ENCODE measurements at places on chromosomes 12 and 14.

DNA sequence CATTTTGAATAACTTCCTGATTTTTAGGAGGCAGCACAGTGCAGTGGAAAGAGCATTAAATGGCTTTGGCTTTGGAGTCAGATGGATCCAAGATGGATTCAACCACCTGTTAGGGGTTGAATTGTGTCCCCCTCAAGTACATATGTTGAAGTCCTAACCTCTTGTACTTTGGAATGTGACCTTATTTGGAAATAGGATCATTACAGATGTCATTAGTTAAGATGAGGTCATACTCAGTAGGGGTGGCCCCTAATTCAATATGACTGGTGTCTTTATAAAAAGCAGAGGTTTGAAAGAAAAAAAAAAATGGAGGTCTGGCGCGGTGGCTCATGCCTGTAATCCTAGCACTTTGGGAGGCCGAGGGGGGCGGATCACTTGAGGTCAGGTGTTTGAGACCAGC lies 18.8 kb downstream of the ATP5MC2 start:
- no peak for DNase-seq

DNA sequence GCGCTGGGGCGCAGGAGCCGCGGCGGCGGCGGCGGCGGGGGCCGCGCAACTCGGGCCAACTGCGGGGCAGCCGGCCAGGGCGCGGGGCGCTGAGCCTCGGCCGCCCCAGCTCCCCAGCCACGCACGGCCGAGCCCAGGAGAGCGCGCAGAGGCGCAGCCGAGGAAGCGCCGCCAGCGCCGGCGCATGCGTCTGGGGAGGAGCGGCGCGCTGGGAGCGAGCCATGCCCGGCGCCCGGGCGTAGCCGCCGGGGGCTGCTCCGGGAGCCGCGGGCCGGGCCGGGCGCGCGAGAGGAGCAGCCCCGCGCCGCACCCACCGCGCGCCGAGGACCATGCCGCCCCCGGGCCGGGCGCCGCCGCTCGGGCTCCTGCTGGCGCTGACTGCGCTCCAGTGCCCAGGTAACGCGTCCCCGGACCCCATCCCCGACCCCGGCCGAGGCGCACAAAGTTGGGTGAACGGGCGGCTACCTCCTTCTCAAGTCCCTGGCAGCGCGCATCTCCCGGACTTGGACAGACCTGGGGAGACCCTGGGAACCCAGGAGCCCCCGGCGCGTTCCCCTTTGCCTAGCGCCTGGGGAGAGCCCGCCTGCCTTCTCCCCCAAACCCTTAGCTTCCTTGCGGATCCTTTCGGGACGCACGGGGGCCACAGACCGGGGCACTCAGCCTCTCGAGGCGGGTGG lies 121.4 kb downstream of the AACS start:
- no peak for DNase-seq

GRCh38 chr12:69687390-69687789 lies 11.7 kb downstream of the BEST3 start:
- DNase-seq: no peak

GRCh38 chr12:103503546-103504480 lies 8.0 kb upstream of the C12orf42 start:
- peak; percentile 29 for DNase-seq

DNA sequence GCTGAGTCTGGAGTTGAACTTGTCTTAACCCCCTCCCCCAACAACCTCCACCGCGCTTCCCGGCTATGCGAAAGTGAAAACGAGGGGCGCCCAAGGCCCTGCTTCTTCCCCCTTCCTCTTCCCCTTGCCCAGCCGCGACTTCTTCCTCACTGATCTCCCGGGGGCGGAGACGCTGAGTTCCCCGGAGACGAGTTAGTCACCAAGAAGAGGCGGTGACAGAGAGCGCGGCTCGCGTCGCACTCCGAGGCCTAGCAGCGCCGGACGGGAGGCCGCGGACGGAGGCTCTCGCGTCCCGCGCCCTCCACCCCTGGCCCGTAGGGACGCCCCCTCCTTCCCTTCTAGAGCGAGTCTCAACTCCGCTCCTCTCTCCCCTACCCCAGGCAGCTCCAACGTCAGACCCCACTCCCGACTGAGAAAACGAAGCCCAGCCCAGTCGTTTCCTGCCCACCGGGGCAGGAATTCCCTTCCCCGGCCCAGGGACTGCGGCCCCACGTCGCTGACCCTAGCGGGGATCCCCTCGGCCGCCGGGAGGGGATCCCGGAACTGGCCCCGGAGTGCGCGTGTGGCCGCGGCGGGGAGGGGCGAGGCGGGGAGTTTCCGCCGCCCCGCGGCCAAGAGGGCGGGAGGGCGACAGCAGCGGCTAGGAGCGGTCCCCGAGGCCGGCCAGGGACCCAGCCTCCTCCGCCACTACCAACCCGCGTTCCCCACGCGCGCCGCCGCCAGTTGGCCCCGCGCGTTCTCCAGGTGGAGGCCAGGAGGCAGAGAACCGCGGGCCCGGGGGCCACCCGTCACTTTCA lies 1.4 kb downstream of the BAZ1A start:
- peak; percentile 67 for DNase-seq

GRCh38 chr12:67382241-67382871 lies 113.2 kb downstream of the CAND1 start:
- DNase-seq: no peak

- DNase-seq: no peak
These were observed 4.5 kb downstream of the EDDM3A start for GRCh38 chr14:20750194-20750593.

- no peak for DNase-seq
These were observed 35.7 kb downstream of the RAB21 start for GRCh38 chr12:71790331-71790730.

DNA sequence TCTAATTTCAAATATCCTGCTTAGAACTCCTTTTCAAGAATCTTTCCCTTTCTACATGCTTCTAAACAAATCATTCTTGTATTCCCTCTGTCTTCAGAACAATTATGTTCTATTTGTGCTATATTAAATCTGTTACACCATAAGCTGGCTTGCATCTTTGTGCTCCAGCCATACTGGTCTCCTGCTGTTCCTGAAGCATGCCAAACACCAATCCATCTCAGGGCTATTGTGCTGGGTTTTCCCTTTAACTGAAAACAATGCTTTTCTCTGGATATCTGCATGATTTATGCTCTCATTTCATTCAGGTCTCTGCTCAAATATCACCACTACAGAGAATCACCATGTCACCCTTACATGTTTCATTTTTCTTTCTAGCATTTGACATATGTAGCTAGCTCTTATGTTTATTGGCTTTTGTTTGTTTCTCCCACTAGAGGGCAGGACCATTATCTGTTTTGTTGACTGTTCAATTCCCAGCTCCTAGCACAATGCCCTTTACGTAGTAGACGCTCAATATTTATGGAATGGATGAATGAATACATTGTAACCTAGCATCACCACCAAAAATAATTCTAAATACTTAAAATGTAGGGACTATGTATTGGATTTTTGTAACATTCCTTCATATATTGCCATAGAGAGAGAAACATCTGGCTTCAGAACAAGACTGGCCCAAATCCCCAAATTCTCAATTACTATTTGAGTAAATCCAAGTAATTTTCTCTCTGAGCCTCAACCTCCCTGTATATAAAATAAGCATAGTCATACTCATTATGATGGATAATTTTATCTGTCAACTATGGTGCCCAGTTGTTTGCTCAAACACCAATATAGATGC lies 302.0 kb upstream of the SYT1 start:
- no peak for DNase-seq

- DNase-seq: no peak
These were observed 8.1 kb downstream of the VPS37B start for GRCh38 chr12:122887819-122888212.

GRCh38 chr14:102580550-102581110 lies 11.8 kb upstream of the RCOR1 start:
- no peak for DNase-seq

- DNase-seq: no peak
These were observed 33.8 kb upstream of the SMUG1 start for GRCh38 chr12:54222609-54223008.

DNA sequence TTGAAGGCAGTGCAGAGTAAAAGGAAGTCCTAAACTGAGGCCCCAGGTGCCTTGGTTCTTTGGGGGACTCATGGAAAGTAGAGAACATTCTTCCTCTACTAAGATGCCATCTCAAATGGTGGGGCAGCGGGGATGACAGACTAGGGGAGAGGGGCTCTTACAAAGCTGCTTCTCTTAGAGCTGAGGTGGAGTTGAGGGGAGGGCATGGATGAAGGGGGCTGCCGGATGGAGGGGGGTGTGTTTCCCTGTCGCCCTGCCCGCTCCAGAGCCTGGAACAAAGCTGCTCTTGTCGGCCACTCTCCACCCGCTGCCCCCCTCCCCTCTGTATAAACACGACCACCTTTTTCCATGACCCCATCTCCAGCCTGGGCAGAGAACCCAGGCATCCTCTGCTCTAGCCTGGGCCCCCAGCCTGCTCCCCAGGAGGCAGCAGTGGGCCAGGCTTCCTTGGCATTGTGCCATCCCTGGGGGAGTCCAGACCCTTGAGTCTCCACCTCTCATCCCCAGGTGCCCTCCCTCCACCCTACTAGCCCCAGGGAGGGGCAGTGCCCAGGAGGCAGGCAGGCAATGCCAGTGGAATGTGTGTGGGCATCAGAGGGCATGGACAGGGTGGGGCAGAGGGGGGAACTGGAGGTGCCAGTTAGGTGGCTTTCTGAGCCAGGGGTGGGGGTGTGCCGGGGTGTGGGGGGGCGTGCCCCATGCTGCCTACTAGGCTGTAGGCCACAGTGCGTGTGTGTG lies 1.7 kb downstream of the RARG start:
- DNase-seq: no peak

DNA sequence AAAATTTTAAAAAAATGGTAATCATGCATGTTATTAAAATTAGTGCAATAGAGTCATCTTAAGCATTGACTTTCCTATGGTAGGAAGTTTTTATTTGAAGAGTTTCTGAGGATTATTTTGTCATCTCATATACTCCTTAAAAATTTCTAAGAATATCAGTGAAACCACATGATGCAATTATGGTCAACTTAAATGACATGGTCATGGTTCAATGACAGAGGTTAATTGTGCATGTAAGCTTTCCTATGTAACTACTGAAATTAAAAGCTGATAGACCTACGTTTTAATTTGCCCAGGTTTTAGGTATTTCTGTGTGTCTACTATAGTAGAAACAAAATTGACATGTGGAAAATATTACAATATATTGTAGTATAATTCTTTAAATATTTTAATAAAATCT lies 21.0 kb upstream of the LMO3 start:
- no peak for DNase-seq

DNA sequence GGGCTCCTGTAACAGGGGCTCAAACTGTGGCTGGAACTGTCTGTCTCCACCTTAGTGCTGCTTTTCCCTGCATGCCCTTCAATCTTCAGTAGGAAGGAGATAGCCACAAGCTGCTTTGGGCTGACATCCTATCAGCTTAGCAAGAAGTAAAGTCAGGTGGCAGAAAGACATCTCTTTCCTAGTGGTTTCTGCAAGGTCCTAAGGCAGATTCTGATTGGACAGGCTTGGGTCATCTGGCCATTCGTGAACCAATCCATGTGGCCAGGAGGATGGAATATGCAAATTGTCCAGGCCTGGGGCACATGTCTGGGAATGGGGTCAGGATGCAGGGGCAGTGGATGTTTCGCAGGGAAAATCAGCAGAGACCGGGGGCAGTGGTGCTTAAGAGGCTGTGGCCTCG lies 5.2 kb downstream of the RITA1 start:
- no peak for DNase-seq

GRCh38 chr12:70918321-70918720 lies 2.2 kb downstream of the PTPRR start:
- no peak for DNase-seq

DNA sequence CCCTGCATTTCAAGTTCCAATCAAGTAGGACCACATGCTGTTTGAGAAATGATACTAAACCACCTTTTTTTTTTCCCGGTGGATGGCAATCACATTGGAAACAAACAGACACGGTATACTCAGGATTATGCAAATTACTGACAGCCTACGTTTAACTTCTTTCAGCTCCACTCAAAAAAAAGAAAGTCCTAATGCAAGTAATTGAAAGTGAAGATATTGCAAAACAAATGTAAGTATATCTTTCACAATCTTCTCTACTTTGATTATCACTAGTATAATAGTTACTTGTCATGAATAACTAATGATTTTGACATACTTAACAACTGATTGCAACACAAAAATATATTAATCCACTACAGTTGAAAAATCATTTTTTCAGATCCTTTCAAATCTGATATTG lies 2.6 kb upstream of the OSBPL8 start:
- DNase-seq: no peak

DNA sequence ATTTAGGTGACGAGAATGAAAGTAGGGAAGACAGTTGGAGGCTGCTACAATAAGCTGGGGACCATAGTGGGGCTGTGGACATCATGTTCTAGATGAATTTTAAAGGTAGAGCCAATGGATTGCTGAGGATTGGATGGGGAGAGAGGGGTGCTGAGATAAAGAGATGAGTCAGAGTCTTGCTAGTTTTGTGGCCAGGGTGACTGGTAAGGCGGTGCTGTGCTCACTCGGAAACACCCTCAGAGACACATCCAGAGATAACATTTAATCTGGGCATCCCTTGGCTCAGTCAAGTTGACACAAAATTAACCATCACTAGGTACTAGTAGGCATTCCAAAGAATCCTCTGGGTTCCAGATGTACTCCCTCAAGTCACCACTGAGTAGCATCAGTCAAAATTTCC lies 170.7 kb downstream of the ADCK1 start:
- DNase-seq: no peak

DNA sequence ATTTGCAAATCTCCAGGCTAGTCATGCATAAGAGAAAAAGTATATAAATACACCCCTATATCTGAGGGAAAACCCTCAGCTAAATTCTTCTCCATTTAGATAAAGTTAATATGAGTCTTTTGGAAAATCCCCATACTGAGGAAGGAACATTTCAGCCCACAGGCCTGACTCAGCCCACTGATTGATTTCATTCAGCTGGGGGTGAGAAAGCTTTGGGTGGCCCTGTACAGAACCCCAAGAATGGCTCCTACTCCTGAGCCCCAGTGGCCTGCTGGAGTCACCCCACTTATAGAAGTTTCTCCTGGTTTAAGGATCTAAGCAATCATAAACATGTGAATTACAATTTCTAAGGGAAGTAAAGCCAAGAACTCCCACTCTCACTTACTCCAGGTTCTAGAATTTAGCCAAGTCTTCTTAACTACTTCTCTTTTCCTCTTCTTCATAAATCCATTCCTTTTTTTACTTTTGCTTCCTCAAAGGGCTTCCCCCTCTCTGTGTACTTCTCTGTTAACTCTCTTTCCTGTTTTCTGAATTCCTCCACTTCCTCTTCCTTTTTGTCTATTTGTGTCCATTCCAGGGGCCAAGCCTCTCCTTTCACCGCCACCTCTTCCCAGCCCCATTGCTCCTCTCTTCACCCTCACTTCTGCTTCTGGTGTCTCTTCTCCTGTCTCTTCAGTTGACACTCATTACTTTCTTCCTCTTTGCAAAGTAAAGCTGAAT lies 21.0 kb downstream of the RTN1 start:
- DNase-seq: no peak
